Activated T-helper 1 cell treated with anti-CD3 and anti-CD28 coated beads, Interleukin-2, amount 50 U/mL, for 16 hours (primary cell): ENCODE measurements at places on chromosomes 4 and X.

DNA sequence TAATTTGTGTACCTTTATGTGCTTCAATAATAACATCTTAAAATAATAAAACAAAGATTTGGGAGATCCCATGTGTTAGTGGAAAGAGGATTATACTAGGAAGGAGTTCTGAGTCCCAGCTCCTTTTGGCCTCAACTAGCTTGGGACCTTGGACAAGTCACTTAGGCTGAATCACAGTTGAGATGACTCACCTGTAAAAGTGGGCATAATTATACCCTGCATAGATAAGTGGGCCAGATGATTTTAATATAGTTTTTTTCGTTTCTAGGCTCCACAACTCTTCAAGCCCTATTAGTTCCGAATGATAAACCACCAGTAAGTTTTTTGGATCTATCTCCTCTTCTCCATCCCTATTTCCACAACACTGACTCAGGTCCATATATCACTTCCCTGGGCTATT is 131.8 kb downstream of the ENOX2 start:
- DNase-seq = no peak

DNA sequence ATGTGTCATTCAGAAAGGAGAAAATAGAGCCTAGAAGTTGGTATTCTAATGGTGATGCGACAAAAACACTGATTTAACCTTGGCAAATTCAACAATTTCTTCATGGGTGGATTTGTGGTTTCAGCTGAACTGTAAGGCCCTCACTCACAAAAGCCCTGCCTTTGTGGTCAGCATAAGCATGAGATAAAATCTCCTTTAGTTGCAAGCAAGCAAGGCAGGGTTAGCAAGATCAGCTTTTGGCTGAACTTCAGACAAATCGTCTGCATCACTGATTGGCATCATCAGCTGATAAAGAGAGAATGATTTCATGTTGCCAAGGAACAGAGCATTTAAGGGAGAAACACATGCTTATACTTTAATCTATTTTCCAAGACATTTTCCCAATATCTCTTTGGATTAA is 2582.2 kb downstream of the PCDH7 start:
- no peak for DNase-seq

- no peak for DNase-seq
These were observed at the start of gene BMPR1B for GRCh38 chr4:94757192-94758140. TSS of gene BMPR1B (plus strand) at chr4:94757955. CDS start at chr4:95104425, 346,470 bp downstream.

GRCh38 chr4:2085496-2085901 is 26.4 kb downstream of the NAT8L start:
- DNase-seq = no peak

GRCh38 chrX:17744896-17745523 is 7.7 kb downstream of the SCML1 start:
- no peak for DNase-seq

DNA sequence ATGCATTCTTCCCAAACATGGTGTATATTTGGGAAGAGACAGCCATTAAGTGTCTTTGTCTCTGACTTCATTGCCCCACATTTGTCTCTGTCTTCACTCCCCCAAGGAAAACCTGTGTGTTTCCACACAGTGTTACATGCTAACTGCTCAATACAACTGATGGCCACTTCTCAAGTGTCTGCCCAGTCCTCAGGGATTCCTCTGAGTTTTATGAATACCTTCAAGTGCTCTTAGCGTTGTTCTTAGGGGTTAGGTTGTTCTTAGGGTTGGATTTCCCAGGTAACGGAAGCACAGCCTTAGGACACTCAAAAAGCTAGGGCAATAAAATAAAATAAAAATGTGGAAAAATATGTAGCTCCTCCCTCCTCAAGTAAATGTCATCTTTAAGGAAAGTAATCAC is 64.7 kb upstream of the PLAC8 start:
- DNase-seq = no peak

DNA sequence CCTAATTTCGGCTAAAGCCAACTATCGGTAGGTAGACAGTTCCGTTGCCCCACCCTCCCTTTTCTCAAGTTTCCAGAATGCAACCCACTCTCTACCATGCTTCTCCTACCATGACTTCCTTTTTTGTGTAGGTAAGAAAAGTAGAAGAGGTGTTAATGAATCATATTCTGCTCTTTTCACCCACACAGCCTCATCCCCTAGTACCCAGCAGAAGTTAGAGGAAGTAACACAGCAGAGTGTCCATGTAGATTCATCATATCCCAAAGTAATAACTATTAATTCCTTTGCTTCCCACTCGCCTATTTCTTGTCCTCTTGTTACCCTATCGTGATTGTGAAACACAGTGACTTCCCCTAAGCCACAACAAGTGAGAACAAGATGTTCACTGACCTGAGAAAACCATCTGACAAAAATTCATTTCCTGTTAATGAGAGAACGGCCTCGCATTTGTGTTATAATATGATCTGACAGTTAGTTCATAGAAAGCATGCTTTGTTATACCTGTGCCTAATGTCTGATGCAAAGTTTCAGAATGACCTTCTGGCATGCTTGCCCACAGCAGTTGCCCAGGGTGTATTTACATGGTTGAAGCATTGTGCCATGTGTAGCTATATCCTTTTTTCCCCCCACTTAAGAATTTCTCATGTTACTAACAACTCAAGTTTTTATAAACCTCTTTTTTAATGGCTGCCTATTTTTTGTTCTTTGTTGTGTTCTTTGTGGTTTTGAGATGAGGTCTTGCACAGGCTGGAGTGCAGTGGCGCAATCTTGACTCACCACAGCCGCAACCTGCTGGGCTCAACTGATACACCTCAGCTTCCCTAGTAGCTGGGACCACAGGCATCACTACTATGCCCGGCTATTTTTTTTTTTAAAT is 185.6 kb downstream of the RAP1GDS1 start:
- DNase-seq = peak; percentile 28

- no peak for DNase-seq
These were observed 129.8 kb downstream of the GPR143 start for GRCh38 chrX:9635803-9636202.

- DNase-seq = no peak
These were observed 242.7 kb upstream of the ETNPPL start for GRCh38 chr4:109005523-109005922.

GRCh38 chrX:104445591-104445990 is 120.4 kb upstream of the IL1RAPL2 start:
- no peak for DNase-seq

DNA sequence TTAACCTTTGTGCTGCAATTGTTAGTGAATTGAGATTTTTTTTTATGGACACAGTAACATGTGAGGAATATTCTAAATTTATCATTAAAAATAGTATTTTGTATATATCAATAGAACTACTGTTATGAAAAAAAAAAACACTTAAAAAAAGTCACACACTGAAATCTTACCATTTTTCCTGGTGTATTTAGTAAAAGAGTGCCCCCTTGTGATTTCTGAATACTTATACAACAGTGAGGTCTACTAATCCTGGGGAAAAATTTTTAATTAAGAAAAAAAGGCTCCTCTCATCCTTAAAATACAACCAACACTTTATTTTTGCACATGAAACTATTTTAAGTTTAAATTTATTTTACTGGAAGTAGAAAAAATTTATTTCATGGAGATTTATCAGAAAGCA is 56.4 kb upstream of the SPOCK3 start:
- no peak for DNase-seq

DNA sequence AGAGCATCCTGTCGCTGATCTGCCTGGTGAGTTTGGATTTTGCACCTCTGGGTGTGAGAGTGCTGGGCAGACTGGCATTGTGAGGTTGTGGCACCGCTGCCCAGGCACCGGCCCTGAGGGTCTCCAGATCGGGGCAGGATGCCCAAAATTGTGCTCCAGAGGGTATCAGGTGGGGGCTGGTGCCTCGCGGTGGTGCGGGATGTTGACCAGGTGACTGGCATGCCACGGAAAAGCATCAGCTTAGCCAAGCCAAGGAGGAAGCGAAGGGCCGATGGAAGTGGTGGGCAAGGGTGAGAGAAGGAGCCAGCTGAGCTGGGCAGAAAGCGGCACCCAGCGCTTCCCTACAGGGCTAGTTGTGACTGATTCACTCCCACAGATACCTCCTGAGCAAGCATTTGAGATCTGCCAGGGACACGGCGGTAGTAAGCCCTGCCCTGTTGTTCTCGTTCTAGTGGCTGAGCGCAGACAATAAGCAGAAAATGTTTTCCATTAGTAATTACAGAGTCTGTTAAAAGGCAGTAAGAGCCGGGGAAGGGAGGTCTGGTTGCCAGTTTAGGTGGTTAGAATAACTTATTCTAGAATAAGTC is 809 bp downstream of the ZFP92 start:
- no peak for DNase-seq

GRCh38 chr4:77742054-77742453 is 77.1 kb downstream of the CNOT6L start:
- no peak for DNase-seq

DNA sequence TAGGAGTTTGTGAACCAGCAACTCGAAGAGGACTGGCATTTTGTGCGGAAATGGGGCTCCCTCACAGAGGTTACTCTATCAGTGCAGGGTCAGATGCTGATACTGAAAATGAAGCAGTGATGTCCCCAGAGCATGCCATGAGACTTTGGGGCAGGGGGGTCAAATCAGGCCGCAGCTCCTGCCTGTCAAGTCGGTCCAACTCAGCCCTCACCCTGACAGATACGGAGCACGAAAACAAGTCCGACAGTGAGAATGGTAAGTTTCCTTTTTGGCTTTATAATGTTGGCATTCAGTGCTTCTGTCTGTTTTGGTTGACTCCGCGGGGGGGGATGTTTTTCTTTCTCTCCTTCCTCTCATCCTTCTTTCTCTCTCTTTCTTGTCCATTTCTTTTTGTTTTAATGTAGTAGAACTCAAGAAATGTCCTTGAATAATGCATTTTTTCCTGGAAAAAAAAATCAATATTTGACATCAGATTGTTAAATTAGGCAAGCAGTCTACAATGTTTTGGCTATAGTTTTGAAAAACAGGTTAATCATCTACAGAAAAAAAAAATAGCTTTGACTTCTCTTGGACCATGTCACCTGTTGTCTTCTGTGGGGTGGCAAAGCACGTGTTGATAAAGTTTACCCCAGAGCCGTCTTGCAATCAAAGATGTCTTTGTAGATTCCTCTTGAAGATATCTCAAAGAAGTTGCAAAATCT is 103.6 kb downstream of the TENM3 start:
- no peak for DNase-seq

DNA sequence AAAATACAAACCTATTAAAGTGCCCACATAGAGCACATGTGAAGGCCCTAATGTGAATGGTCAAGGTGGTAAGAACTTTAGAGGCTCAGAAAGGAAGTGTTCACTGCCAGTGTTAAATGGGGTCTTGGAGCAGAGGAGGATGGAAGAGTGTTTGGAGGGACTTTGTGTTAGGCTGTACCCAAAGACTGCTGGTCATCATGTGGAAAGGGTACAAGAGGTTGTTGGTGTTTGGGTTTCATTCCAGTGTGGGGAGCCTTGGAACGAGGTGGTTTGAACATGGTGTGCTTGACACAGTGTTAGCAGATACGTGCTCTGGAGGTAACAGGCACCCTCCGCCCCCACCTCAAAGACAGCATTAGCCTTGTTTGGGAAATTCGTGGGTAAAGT is 73.1 kb downstream of the RAPGEF2 start:
- DNase-seq = no peak

DNA sequence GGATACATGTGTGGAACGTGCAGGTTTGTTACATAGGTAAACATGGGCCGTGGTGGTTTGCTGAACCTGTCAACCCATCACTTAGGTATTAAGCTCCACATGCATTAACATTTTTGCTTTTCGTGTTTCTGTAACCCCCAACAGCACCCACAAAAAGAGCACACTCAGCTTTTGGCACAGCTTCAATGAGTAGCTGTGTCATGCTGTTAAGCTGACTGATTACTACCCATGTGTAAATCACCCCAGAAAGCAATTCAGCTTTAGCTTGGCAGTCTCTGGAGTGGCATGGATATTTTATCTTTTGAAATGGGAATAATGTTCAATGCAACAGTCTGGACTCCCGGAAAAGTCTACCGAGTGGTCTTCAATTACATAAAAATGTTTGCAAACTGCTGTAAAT is 734.3 kb downstream of the STIM2 start:
- DNase-seq = no peak

GRCh38 chr4:48484494-48485168 is 1.5 kb downstream of the SLC10A4 start:
- DNase-seq = no peak

DNA sequence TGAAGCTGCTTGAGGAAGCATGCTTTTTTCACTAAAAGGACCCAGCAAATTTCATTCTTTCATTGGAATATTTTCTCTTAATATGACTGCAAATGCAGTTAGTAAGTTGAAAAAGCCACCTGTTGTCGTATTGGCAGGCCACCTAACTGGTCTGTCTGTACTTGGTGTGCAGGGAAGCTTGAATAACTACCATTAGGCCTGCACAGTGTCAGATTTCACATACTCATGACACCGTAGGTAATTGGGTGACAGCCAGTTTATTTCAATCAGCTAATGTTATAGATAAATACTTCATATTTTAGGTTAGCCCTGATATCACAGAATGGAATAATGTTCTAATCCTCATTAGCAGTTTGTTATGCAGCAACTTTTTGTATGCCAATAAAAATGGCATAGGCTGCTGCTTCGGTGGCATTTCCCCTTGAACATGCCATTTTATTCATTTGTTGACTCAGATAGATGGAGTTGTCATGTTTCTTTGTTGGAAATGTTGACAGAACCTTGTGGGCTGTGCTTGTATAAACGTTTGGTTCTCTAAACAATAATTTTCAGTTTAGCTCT is 173.7 kb downstream of the RPA4 start:
- DNase-seq = no peak

DNA sequence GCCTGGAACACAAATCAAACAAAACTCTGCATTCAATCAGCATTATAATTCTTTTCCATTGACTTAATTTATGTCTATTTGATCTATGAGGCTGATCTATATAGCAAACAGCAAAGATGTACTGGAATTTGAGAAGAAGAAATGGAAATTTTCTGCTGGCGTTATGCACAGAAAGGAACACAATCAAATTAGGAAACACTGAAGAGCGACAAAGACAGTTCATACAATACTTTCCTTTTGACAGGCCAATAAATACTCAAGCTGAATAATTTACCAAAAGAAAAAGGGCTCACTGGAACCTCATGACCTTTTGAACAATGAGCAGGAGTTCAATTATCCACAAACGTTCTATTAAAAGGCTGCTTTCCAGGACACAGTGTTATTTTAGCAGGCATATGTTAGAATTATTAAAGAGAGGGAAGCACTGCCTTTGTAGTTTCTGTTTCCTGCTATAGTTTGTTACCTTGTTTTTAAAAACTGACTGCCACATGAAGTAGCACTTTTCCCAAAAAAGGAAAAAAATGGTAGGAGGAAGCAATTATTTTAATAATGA is 8.1 kb downstream of the PDHA2 start:
- DNase-seq = no peak

DNA sequence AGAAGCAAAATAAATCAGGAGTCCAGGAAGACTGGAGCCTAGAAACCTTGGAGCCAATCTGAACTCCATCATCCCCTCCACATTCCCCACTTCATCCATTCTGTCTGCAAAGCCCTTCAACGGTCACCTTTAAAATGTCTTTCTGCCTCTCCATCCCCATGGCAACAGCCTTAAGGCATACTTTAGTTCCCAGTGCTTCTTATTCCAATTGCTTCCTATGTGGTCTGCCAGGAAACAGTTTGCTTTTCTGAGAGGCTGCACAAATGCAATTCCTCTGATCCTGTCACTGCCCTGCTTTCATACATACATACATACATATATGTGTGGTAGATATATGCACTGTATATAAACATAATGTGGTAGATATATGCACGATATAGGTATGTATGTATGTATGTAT is 786 bp upstream of the MAGEH1 start:
- DNase-seq = no peak
